ENCODE measurements at places on chromosomes 13 and 19.
A peak's percentile ranks its signal among the peaks of the same experiment; 100 is the strongest.

GRCh38 chr19:53808710-53809125 lies 15.4 kb downstream of the NLRP12 start:
- peak; percentile 59 for DNase-seq

GRCh38 chr19:50977626-50978025 lies 6.1 kb downstream of the KLK7 start:
- DNase-seq: no peak

GRCh38 chr13:77919246-77919920 lies 752 bp upstream of the EDNRB start:
- peak; percentile 68 for DNase-seq

GRCh38 chr19:42245231-42245630 lies 2.8 kb upstream of the GSK3A start:
- no peak for DNase-seq

- DNase-seq: no peak
Measured at GRCh38 chr13:113977976-113978375, 4.1 kb upstream of the C13orf46 start.

GRCh38 chr19:38778733-38779132 lies 5.4 kb upstream of the LGALS7 start:
- no peak for DNase-seq

DNA sequence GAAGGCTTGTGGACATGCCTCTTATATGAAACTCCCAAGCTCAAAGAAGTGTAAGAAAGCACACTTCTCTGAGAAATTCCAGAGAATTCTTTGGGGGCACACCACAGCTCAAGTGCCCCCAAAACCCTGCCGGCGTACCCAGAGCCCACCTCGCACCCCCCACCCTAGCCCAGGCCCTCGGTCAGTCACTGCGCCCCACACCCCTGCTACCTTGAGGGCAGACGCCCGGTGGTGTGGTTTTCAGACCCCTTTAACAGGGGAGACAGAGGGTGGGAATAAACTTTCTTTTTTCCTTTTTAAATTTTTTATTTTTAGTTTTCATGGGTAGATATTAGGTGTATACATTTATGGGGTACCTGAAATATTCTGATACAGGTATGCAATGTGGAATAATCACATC lies 29.5 kb downstream of the PEPD start:
- DNase-seq: no peak

GRCh38 chr19:15126131-15126910 lies 19.1 kb downstream of the SYDE1 start:
- DNase-seq: no peak

DNA sequence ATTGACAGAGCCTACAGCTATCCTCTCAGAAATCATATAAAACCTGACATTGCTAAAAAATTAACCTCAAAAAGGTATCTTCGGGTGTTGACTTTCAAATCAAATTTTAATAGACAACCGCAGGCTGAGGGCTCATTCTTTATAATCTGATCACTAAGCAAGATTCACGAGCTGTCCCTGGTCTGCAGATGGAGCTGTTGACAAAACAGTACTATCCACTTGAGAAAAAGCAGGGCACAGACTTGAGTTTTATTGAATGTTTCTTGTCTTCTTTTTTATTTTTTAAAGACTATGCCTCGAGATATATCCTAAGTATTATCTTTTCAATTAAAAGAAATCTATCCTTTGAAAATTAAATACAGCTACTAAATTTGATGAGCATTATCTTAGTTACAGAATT lies 540.5 kb downstream of the PCDH9 start:
- DNase-seq: peak; percentile 74

DNA sequence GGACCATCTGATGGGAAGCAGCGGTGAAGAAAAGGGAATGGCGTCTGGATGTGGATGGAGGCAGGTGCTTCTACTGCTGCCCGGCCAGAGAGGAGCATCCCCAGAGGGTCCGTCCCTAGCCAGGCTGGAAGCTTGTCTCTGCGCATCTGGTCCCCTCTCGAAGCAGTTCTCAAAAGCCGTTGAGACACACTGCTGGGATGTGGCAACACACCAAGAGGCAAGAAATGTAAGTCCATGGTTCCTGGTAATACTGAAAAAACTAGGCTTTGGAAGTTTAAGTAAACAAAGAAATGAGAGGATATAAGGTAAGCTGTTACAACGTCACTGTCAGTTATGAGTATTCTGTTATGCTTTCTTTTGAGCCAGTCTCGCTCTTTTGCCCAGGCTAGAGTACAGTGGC lies 15.1 kb upstream of the FFAR2 start:
- no peak for DNase-seq

GRCh38 chr13:111027458-111028439 lies 87.4 kb upstream of the ARHGEF7 start:
- DNase-seq: no peak

DNA sequence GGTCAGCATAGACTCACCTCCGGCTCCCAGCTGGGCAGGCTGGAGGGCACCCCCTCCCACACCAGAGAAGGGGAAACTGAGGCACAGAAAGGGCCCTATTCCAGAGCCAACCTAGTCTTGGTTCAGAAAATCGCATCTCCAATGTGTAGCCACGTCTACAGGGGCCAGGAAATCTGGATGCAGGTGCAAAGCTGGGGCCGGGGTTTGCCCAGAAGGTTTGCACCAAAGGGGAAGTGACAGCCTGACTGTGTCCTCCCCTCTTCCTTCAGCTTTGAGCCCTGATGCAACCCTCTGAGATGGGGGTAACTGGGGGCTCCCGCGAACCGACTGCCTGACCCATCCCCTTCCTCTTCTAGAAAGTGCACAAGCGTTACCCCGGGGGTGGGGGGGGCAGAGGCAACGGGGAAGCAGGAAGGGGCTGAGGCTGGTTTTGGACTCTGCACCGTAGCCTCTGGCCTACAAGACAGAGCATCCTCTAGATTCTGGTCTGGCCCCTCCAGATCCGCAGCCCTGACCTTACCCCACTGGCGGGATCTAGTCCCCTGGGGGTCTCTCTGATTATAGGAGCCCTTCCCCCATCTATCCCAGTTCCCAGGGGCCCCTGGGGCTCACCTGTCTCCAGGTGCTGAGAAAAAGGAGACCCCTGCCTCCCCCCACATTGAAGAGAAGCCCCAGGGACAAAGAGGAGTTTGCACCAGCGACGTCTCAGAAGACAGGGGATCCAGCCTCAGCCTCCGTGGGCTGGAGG lies 1.1 kb upstream of the ONECUT3 start:
- DNase-seq: no peak

DNA sequence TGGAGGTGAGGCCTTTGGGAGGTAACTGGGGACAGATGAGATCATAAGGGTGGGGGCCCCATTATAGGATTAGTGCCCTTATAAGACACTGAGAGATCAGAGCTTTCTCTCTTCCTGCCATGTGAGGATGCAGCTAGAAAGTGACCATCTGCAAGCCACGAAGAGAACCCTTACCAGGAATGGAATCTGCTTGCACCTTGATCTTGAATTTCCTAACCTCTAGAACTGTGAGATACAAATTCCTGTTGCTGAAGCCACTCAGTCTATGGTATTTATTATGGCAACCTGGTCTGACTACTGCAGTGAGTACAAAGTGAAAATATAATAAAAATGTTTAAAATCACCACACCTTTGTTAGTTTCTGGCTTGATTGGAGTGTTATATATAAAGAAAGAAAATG lies 388.0 kb downstream of the LMO7 start:
- no peak for DNase-seq

- DNase-seq: no peak
Measured at GRCh38 chr19:28140201-28140600, 1072.8 kb downstream of the UQCRFS1 start.

DNA sequence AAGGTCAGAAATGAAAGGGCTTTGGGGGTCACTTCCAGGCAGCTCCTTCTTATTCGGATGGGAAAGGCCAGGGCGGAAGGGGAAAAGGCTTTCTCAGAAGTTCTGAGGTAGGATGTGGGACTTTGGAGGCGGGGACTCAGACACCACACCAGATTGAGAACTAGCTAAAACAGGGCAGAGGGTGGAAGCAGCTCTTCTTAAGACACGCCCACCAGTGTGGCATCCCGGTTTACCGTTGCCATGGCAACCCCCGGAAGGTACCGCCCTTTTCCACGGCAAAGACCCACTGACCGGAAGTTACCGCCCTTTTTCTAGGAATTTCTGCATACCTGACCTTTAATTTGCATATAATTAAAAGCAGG lies 3.8 kb upstream of the LILRA5 start:
- DNase-seq: no peak

DNA sequence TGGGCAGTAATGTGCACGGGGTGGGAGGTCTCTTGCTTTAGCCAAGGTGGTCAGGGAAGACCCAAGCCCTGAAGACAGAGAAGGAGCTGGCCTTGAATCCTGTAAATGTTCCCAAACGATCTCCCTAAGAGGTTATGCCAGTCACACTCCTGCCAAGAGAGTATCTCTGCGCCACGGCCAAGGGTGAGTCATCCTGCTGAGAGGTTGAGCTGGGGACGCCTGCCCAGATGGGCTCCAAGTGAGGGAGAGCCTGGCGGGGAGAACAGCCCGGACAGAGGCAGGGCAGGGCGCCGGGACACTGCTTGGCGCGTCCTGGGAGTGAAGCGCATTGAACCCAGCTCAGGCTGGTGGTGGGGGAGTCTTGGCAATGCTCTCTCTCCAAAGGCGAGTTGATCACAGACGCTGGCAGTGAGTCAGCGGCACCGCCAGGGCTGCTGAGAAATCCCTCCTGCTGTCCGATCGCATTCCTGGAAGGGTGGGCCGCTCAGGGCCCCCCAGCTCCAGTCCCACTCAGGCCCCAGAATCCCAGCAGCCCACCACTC lies 16.4 kb downstream of the SULT2B1 start:
- peak; percentile 87 for DNase-seq

- DNase-seq: no peak
Measured at GRCh38 chr19:42095142-42095813, 19.3 kb downstream of the ZNF574 start.
